ACHN (cell line): ENCODE measurements at places on chromosomes 5 and 9.
A peak's percentile ranks its signal among the peaks of the same experiment; 100 is the strongest.

DNA sequence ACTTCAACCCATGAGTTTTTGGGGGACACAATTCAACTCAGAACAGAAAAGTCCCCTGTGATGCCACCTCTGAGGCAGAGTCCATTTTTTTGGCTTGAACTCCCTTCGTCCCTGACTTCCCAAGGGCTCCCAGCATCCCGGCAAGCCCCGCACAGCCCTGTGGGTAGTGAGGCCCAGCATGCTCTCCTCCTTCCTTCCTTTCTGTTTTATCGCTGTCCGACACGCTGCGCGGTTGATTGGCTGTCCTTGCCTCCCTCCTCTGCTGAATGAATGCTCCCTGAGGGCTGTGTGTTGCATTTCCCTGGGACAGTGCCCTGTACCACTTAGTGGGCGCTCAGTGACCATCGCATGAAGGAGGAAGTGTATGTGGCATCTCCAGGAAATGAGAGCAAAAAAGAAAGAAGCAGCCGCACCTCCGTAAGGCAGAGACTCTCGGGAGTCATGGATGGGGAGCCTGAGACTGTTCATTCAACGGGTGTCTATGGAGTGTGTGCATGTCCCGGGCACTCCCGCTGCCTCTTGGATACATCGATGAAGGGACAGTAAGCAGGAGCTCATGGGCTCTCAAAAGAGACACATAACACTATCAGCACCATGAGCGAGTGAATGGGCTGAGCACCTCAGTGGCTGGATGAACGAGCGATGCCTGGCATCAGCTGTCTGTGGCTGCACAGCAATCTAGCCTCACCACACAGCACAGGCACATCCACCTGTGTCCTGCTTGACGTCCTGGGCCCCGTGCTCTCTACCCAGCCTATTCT lies 10.1 kb upstream of the IRX4 start:
- DNase-seq = no peak

DNA sequence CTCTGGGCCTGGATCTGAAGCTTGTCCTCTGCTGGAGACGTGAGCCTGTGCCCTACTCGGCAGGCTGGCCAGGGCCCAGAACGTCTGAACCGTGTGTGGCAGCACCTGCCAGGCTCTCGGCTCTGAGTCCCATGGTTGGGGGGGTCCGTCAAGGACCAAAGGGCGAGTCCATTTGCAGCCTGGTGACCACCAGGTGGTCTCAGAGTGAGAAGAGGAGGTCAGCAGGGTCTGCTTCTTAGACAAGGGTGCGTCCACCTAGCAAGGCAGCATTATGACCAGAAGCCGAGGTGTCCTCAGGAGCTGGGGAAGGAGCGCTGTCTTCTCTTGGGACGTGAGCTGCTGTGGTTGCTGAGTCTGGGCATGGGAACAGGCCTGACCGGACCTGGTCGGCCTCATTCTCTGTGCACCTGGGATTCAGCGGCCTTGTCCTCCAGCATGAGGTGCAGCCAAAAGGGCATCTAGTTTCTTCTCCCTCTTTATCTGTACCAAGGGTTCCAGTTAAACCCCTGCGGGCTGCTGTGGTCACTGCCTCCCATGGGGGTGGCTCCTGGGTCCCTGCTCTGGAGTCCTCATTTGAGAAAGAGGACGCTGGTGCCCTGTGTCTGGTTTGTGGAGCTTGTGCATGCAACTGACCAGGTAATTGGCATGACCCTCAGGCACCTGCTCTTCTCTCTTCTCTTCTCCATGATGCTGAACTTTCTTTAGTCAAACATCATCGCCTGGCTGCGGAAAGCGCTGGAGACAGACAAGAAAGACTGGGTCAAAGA lies 14.4 kb downstream of the EXOC3 start:
- no peak for DNase-seq

GRCh38 chr9:10331157-10331556 lies 281.6 kb downstream of the PTPRD start:
- no peak for DNase-seq

DNA sequence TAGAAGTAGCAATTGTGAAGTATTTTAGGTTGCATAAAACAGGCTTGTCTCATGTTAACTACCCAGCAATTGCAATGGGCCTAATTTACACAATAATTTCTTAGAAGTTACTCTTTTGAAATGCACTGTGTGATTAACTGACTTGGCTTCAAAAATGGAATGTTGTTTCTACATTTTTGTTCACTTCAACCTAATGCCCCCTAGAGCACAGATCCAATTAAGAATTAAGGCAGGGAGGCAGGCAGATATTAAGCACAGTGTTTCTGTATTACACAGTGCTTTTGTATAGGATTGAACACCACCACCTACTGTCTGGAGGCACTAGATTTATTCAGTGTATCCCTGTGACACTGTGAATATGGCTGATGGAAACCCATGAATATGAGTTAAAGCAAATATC lies 302.1 kb downstream of the FBXL17 start:
- no peak for DNase-seq

GRCh38 chr9:129174102-129174723 lies 3.8 kb downstream of the IER5L start:
- peak; percentile 88 for DNase-seq

DNA sequence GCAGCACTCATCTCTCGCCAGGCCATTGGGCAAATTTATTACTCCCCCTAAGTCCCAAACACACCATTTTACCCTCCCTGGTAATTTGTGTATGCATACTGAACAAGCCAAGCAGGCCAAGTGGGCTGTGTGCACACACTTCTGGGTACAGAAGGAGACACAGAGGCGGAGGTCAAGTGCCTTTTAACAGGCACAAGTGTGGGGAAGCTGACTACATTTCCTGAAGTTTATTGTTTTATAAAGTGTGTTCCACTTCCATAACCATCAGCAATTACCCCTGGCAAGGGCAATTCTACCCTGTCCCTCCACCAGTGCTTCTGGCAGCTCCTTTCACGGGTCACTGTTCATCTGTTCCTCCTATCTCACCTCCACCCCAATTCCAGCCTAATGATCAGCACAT lies 93.9 kb downstream of the SETX start:
- DNase-seq = no peak

DNA sequence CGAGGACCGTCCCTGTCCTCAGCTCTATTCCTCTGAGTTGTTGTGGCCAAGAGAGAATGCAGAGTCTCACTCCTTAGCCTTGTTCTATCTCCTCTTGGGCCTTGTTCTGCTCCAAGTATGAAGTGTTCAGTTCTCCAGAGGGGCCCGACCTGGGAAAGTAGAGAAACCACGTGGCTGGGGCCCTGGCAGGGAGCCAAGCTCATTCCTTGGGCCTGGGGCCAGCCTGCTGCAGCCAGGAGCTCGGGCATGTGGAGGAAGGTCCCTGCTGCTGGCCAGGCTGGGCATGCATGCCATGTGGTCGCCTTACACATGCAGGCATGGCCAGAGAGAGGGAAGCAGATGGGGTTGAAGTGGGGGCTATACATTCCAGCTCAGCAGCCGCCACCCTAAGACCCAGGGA lies 60.7 kb downstream of the COL27A1 start:
- DNase-seq = no peak

DNA sequence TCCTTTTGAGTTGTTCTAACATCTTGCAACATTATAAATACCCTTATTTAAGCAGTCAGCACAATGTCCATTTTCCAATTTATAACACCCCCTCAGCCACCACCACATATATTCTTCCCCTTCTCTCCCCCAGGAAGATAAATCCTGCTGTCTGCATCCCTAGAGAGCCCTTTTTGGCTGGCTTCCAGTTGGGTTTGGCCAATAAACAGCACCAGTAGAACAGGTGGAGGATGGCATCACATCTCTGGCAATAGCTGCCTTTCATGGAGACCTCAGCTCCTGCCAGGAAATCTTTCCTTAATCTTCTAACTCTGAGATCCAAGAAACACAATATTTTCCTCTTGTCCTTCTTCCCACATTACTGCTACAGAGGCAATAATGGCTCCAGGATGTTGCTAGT lies 53.7 kb downstream of the TRIM36 start:
- no peak for DNase-seq

DNA sequence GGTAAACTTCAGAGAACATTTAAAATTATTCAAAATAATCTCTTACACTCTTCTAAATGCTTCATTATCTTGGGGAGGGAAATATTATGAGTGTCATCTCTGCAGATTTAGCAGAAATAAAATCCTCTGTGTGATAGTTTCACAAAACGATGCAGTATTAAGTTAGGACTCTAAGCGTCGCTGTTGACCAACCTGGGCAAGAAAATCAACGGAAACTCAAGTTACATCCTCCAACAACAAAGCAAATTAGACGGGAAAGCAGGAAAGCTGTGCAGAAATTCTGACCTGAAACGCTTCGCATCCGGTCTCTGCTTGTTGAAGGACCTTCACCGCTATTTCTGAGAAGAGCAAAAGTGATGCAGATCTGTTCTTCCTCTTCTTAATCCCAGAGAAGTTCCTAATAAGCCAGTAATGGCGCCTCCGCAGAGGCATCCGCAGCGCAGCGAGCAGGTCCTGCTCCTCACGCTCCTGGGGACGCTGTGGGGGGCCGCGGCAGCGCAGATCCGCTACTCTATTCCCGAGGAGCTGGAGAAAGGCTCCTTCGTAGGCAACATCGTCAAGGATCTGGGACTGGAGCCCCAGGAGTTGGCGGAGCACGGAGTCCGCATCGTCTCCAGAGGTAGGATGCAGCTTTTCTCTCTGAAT lies at the start of gene PCDHGA6:
Gene PCDHGA6, plus strand, starts transcription at position 219 of the 645 bp plus-strand sequence. Its CDS starts 193 bp downstream, at position 412.
- DNase-seq = peak; percentile 40

DNA sequence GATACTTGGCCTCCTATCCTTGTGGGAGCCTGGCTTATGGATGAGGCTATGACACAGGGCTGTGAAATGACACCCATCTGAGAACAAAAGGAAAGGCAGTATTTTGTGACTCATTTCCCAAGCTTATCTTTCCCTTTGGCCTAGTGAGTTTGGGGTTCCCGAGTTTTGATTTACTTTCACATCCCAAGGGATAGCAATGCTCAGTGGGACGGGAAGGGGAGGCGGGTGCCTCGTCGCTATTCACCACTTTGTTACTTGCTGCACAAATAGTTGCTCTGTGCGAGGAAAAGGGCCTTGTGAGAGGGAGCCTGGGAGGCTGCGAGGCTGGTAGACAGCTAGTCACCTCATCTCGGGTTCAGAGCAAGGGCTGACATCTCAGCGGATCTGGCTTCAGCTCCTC lies 59.1 kb upstream of the ENTREP1 start:
- DNase-seq = no peak

GRCh38 chr5:34005681-34006080 lies 2.2 kb downstream of the AMACR start:
- no peak for DNase-seq

DNA sequence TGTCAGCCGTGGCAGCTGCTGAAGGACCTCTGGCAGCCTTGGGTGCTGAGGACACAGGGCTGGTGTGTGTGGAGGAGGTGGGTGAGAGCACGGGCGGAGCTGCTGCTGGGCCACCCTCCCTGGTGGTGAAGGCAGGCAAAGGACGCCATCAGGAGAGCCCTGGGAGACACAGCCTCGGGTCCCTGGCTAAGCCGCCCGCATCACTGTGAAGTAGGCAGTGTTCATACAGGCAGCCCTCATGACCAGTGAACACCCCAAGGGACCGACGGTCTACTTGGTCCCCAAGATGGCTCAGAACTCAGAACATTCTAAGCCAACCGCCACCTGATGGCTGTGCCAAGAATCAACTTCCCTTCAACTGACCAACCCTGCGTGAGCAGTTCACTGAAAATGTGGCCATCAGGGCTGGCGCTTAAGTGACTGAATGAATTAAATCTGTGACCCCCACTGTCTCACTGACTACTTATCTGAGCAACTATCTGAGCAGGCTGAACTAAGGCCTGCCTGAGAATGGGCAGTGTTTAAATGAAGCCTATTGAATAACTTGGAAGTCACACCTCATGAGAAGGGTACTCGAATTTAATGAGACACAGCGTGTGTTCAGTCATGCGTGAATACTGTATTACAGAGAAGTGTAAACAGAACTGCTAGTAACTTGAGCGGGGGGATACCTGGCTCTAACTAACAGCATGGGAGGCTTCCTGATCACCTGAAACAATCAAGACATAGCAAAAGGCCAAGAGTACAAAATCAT lies 54.7 kb upstream of the SIMC1 start:
- no peak for DNase-seq

- no peak for DNase-seq
Observed at GRCh38 chr5:139379626-139380449, 3.3 kb downstream of the SLC23A1 start.

GRCh38 chr5:176647843-176648473 lies 674 bp downstream of the TSPAN17 start:
- DNase-seq = peak; percentile 40

DNA sequence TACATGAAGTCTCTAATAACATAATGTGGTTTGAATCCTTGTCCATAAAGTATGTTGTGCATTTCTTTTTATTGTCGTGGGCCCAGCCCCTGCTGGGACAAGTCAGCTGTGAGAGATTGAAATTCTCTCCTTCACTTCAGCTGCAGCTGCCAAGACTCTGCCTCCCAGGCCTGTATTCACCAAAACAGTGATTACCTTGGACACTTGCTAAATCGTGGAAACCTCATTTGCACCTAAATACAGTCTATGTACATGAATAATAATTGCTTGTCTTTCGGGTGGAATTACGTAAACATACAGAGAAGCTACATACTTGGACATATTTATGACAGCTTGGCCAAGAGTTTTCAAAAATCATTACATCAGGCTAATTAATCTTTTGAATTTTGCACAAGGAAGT lies 898.5 kb upstream of the SEMA6A start:
- DNase-seq = no peak

- no peak for DNase-seq
Observed at GRCh38 chr5:39475881-39476842, 51.4 kb upstream of the DAB2 start.

- no peak for DNase-seq
Observed at GRCh38 chr5:140324041-140324600, 21.2 kb upstream of the PFDN1 start.

GRCh38 chr5:169944115-169944514 lies 36.2 kb downstream of the INSYN2B start:
- no peak for DNase-seq

DNA sequence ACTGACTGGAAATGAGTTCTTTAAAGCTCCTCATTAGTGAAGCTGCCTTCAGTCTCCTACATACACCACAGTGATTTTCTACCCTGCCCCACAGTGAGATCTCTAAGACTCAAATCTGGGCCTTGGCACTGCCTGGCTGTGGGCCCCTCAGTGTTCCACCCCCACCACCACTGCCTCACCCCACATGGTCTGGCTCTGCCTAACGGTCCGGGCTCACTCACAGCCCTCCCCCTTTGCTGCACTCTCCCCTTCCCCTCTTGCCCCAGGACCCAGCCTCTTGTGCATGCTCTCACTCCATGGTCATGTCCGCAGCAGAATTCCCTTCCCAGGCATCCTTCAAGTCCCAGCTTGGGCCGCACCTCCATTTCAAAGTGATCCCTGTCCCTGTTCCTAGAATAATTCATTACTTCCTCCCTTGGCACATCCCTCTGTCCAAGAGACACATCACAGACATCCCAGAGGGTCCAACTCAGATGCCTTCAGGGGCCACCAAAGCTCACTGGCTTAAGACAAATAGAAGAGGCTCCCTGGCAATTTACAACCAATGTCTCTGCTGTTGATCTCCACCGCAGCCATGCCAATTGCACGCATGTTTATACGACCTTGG lies 56.7 kb downstream of the HRH2 start:
- DNase-seq = no peak

- DNase-seq = no peak
Observed at GRCh38 chr5:167710444-167711073, 580.9 kb upstream of the WWC1 start.
